Kidney tubule cell (primary cell): ENCODE measurements at places on chromosomes 11 and 22.

DNA sequence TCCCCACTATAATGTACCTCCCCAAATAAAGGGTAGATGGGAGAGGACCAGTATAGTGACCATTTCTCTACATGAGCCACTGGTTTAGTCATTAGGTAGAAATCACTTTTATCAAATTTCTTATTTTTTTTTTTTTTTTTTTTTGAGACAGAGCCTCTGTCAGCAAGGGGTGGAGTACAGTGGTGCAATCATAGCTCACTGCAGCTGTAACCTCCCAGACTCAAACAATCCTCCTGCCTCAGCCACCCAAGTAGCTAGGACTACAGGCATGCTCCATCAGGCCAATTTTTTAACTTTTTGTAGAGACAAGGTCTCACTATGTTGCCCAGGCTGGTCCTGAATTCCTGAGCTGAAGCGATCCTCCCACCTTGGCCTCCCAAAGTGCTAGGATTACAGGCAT is 322.4 kb downstream of the TTC28 start:
- DNase-seq = no peak

DNA sequence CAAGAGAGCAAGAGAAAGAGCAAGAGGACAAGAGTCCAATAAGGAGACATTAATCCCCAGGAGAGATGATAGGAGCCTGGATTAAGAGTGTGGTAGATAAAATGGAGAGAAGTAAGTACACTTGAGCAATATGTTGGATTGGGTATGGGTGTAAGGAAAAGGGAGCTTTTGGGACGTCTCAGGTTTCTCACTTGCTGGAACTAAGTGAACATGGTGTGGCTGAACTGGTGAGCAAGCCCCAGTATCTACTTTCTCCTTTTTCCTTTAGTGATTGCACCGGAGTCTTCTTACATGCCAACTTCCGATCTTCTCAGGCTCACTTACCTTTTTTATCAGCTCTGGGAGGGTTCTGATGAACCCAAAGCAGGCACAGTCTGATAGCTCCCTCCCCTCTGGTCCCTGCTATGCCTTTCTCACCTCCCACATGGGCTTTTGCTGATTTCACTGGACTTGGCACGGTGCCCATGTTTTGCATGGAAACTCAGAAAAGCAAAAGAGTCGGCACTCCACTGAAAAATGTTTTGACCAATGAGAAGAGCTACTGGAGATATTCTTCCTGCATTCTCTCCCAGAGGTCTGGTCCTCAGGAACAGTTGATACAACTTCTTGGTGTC is 14.5 kb upstream of the APLNR start:
- peak; percentile 26 for DNase-seq

GRCh38 chr11:95232666-95233065 is 1.7 kb upstream of the SESN3 start:
- no peak for DNase-seq

- no peak for DNase-seq
These were observed 113.2 kb downstream of the MIAT start for GRCh38 chr22:26770624-26771023.

- DNase-seq = peak; percentile 74
These were observed 61.5 kb upstream of the SLC25A18 start for GRCh38 chr22:17501679-17502285.

- no peak for DNase-seq
These were observed 106.5 kb upstream of the SYT13 start for GRCh38 chr11:45392591-45393091.

- peak; percentile 28 for DNase-seq
These were observed 6.0 kb upstream of the TRIM34 start for GRCh38 chr11:5618807-5619206.
